Stimulated activated CD4-positive, alpha-beta T cell treated with anti-CD3 and anti-CD28 coated beads, Interleukin-15, amount 100 ng/mL, for 48 hours (primary cell): ENCODE measurements at places on chromosomes 7 and 10.

GRCh38 chr7:129282865-129283264 is 58.0 kb downstream of the AHCYL2 start:
- no peak for DNase-seq

- DNase-seq: peak; percentile 12
These were observed 56.8 kb downstream of the HK1 start for GRCh38 chr10:69335063-69335587.

GRCh38 chr7:133623721-133624120 is 370.8 kb downstream of the EXOC4 start:
- no peak for DNase-seq

DNA sequence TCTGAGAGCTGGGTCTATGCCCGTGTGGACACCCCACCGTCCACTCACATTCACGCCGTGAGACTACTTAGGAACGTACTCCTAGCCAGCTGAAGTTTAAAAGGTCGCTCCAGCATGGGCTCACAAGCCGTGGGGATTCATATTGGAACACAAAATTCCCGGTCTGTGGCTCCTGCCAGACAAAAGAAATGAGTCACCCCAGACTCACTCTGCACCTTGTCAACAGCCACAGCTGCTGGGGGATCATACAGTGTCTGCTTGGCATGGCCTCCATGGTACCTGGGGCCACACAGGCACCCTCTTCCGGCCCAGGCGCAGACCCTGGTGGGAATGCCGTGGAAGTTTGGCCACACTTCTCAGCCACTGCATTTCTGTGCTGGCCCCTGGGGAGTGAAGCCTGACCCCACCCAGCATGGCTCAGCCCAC is 228.4 kb downstream of the DNAJB6 start:
- no peak for DNase-seq

- DNase-seq: no peak
These were observed 14.2 kb downstream of the ENTPD7 start for GRCh38 chr10:99673492-99673891.
